ENCODE measurements at places on chromosomes 3 and 15. TPM values are rescaled to one million over a fixed set of nuclear protein-coding genes. Genes with fewer than 3 reads are reported as not detected.

LRRC57 gene
- 16.9 TPM for total RNA-seq

FAM107A gene
- under 0.01 TPM for total RNA-seq

ALPK3 gene
- 0.87 TPM for total RNA-seq

SHC4 gene
- total RNA-seq = 2.0 TPM

HRG gene
- not detected for total RNA-seq

CA12 gene
- 94.0 TPM for total RNA-seq

KCNAB1 gene
- 2.8 TPM for total RNA-seq

TMEM87A gene
- total RNA-seq = 66.8 TPM

CAV3 gene
- not detected for total RNA-seq

IL17RD gene
- 8.9 TPM for total RNA-seq

TICRR gene
- 0.33 TPM for total RNA-seq

STRA6 gene
- 0.83 TPM for total RNA-seq

NOX5 gene
- 0.83 TPM for total RNA-seq

HIGD2B gene
- not detected for total RNA-seq

CCR9 gene
- not detected for total RNA-seq

ZBTB11 gene
- total RNA-seq = 23.0 TPM

LRRC34 gene
- 7.9 TPM for total RNA-seq

CHDH gene
- 0.99 TPM for total RNA-seq

PARP3 gene
- 30.5 TPM for total RNA-seq

TMEM158 gene
- 82.2 TPM for total RNA-seq

RASGRF1 gene
- under 0.01 TPM for total RNA-seq

NLGN1 gene
- 3.3 TPM for total RNA-seq

TRAK1 gene
- total RNA-seq = 32.6 TPM

CIB2 gene
- 1.3 TPM for total RNA-seq

DPPA2 gene
- not detected for total RNA-seq

RTP2 gene
- not detected for total RNA-seq

PLA2G4E gene
- total RNA-seq = under 0.01 TPM

CHRNA5 gene
- total RNA-seq = 1.5 TPM

TEX55 gene
- total RNA-seq = not detected

CD86 gene
- total RNA-seq = not detected

NKTR gene
- total RNA-seq = 37.5 TPM

ANKUB1 gene
- total RNA-seq = not detected

SYNPR gene
- total RNA-seq = not detected

SEMA7A gene
- total RNA-seq = 15.1 TPM

TM4SF1 gene
- 140 TPM for total RNA-seq

ADAMTSL3 gene
- 1.2 TPM for total RNA-seq

SLC28A1 gene
- not detected for total RNA-seq

SAMD7 gene
- total RNA-seq = not detected

HAUS2 gene
- 23.8 TPM for total RNA-seq

CERS3 gene
- not detected for total RNA-seq

FURIN gene
- total RNA-seq = 45.2 TPM

CHRD gene
- 2.6 TPM for total RNA-seq

NUSAP1 gene
- total RNA-seq = 9.1 TPM

VGLL4 gene
- 52.6 TPM for total RNA-seq

HYKK gene
- 2.3 TPM for total RNA-seq

CSK gene
- 30.9 TPM for total RNA-seq

C3orf18 gene
- 22.7 TPM for total RNA-seq
